ENCODE measurements at places on chromosomes 6 and 20.

- no peak for DNase-seq
Observed at GRCh38 chr6:123526128-123526527, 110.6 kb downstream of the TRDN start.

DNA sequence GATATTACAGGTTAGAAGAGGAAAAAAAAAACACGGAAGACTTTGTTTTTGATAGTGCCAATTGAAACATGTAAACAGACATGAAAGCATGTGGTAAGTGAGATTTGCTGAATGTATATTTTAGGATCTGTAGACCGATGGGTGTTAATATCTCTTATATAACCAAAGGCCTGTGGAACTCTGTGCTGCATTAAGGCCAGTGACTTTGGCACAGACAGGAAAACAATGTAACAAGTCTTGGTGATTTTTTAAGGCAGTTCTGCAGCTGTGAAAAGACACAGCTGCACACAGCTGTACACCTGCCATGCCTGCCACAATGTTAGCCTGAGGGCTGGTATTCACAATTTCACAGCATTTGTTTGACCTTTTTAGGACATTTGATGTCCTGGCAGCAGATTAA, 6.1 kb downstream of the SOBP start:
- DNase-seq, result no peak

GRCh38 chr20:52681288-52681687, 290.9 kb upstream of the TSHZ2 start:
- no peak for DNase-seq

DNA sequence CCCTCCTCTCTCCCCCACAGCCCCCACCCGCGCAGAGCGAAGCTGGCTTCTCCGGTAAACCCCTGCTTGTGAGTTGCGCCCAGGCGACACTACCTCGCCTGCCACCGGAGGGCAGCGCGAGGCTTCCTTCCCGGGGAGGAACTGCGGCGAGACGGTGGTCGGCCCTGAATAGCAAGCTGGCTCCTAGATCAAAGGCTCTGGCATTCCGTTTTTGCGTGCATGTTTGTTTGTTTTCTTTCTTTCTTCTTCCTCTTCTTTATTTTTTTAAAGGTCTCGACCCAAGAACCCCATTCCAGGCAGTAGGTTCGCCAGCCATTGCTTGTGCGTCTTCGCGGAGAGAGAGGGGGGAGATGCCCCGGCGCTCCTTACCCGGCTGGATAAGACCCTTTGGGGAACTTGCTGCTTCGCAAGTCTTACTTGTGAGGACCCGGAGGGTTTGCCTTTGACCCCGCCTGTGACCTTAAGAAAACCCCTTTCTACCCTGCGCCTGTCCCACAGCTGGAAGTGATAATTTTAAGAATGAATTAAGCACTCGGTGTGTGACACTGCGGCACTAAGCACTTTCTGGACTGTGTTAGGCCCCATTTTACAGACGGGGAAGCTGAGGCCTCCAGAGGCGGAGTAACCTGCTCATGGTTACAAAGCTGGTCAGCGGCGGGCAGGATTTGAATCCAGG, 92.7 kb upstream of the SIRPA start:
- peak; percentile 24 for DNase-seq

DNA sequence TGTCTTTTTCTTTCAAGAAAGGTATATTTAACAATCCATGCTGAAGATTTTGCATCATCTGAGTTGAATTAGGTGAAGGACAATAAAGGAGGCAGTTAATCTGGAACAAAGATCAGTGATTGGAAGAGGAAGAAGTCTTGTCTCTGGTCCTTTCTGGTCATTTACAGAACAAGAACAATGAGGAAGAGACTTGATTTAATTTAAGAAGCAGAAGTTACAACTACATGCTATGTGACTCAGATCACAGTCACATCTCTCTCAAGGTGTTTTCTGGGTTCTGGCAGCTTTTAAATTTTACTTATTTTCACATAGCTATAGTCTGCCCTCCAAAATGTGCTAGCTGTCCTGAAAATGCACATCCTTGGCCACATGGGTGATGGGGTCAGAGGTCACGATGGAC, 53.5 kb upstream of the DEK start:
- no peak for DNase-seq

DNA sequence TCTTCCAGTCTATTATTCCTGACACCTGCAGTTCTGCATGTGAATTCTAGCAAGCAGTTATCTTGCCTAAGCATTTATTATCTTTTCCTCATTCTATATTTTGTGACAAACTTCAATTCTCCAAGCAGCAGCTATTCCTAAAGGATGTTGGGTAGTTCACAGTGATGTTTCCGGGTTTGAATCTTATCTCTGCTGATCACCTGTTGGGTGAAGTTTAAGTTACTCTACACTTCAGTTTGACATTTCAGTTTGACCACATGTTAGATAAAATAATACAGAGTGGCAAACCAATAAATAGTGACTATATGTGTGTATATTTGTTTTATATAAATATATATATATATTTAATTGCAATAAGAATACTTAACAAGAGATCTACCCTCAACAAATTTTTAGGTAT, 168.6 kb downstream of the ADGRG6 start:
- no peak for DNase-seq

GRCh38 chr6:158256746-158257424, 55.4 kb upstream of the TULP4 start:
- DNase-seq, result no peak

GRCh38 chr6:155313602-155314091, 637 bp downstream of the TFB1M start:
- DNase-seq, result no peak

GRCh38 chr6:47477497-47478232, at the start of gene CD2AP:
CD2AP (plus strand) TSS chr6:47477789; CDS start chr6:47478245, 456 bp downstream.
- peak; percentile 77 for DNase-seq

DNA sequence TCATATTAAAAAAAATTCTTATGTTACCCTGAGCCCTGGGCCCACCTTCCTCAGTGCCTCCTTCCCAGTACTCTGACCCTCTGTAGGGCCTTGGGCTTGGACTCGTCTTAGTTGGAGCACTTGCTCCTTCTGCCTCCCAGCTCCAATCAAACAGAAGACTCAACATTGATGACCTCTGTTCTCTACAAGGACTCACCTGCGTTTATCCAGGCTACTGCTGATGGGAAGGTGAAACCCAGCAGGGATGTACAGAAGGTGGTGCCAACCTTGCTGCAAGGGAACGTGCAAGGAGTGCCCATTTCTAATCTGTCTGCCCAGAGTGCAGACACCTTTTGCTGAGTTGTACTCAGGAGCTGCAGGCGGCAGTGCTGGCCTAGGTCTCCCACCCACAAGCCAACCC, 38.9 kb downstream of the FYN start:
- no peak for DNase-seq

- DNase-seq, result no peak
Observed at GRCh38 chr20:49769048-49769581, 43.5 kb upstream of the SLC9A8 start.

- no peak for DNase-seq
Observed at GRCh38 chr20:48105526-48105925, 320.2 kb upstream of the SULF2 start.

- peak; percentile 56 for DNase-seq
Observed at GRCh38 chr20:25057234-25058050, 497 bp downstream of the ACSS1 start.

DNA sequence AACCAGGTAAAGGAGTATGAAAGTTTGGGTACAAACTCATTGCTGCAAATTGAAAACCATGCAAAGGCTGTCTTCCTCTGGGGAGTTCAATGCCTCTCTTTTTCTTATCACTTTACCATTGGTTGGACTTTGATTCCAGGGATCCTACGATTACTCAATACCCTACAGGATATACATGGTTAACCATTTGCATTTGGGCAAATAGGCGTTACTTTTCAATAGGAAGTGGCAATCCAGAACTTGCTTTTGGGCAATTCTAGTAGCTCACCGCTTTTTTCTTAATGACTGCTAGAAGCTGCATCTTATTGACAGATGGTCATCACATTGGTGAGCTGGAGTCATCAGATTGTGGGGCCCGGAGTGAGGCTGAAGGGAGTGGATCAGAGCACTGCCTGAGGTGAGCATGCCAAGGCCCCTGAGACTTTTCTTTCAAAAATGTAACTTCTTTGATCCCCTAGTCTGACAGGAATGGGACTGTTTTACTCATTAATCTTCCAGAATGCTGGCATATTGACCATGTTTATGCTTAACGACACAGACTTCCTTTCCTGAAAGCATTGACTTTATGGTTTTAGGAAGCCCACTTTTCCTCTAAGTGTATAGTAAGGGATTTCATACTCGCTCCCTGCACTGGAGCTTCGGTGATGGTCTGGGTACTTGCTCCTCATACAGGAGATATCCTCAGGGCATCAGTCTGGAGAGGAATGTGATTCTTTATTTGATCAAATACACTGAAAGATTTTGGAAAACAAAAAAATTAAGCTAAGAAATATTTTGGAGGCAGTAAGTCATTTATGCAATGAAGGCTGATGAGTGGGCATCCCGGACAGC, at the start of gene CCR6:
Gene CCR6, plus strand, starts transcription at position 270 of the 831 bp plus-strand sequence. CDS start 13,039 bp downstream, outside the sequence.
- DNase-seq, result no peak

DNA sequence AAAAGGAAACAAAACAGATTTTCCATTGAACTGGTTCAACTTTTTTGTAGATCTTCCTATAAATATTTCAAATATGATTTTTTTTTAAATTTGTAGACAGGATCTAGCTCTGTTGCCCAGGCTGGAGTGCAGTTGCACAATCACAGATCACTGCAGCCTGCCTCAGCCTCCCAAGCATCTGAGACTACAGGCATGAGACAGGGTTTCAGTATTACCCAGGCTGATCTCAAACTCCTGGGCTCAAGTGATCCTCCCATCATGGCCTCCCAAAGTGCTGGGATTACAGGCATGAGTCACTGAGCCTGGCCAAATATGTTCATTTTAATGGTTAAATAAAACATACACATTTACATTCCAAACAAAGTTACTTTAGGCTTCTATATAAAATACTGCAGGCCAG, 33.6 kb downstream of the SAMHD1 start:
- no peak for DNase-seq

DNA sequence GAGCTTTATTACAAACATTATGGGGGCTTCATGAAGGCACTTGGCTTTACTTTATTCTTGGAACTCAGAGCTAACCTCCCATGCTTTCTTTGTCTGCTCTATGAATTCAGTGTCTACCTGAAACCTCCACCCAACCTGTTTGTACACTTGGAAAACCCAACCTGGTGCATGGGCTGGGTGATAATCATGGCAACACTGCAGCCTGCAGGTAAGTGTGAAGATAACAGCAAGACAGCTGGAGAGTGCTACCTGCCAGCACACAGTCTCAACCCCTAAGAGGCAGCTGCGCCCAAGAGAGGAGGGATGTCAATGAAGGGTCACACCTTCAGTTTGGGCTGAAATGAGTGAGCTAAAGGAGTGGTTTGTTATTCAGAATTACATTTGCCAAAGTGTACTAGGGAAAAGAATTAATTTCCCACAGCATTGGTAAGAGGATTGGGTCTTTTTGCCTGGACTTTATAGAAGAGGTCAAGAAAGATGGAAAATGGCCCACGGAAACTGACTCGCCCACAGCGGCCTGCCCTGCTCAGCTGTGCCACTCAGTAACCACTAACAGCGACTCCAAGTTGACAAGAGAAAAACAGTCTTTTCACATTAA, 24.4 kb downstream of the FOXQ1 start:
- DNase-seq, result no peak

DNA sequence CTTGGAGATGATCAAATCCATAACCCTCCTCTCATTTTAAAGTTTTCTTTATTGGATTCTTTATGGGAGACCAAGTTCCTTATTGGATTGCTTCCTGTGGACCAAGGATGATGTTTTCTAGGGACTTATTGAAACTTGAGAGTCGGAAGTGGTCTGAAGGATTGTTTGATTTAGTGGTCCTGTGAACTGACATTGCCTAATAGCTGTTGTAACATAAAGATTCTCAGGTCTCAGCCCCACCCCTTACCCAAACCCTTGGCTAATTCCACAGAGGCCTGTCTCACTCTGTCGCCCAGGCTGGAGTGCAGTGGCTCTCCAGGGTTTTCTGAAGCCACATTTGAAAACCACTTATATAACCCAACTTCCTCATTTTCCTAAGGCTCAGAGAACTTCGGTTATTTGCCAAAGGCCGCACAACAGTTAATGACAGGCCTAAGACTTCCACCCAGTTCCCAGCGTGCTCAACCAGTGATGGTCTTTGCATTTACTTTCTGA, 77.0 kb downstream of the ATXN1 start:
- DNase-seq, result no peak

GRCh38 chr6:6248651-6249050, 71.8 kb downstream of the F13A1 start:
- DNase-seq, result no peak

DNA sequence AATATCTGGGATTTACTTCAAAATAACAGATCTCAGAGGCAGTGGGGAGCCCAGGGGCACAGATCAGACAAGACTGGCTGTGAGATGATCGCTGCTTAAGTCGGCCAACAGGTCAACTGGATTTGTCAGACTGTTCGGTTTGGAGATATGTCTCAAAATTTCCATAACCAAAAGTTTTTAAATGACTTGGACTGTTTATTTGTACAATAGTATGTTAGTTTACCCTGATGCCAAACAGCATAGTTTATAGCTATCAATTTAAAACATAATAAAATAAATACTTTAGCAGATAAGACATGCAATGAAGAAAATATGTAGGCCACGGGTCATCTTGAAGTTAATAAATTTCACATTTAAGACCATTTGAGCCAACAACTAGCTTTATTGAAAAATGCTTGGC, 126.7 kb downstream of the IRF4 start:
- no peak for DNase-seq

- no peak for DNase-seq
Observed at GRCh38 chr20:41048461-41049301, 20.1 kb downstream of the TOP1 start.

DNA sequence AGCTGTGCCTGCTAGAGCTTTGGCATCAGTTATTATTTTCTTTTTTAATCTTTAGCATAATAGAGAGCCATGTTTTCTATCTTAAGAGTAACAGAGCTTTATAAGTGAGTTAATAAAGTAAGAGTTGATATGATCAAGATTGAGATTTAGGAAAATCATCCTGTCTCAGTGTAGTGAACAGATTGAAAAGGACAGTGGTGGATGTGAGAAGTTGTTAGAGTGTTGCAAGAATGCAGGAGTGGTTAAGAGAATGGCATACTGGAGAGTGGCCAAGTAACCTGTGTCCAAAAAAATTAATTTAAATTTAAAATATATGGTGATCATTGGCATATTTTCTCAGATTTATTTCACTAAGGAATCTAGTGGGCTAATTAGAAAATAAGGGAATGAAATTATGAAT, 629.3 kb downstream of the GRIK2 start:
- DNase-seq, result no peak

DNA sequence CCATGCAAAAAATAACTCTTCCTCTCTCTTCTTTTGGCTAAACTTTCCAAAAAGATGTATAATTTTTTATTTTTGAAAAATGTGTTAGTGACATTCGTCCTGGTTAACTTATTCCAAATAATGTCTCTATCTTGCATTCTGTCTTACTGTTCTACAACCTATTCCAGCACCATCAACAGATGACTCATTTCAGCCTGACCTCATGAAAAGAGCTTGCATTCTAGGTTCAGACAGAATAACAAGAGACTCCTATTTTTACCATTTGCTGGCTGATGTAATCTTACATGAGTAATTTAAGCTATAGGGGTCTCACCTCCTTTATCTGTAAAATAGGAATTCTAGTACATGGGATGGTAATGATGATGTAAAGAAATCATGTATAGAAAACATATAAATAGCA, 109.0 kb downstream of the FUT9 start:
- DNase-seq, result no peak

- DNase-seq, result no peak
Observed at GRCh38 chr6:31737315-31737990, 1.1 kb upstream of the CLIC1 start.
